ENCODE measurements at places on chromosomes 12 and 14. TPM values are rescaled to one million over a fixed set of nuclear protein-coding genes. Genes with fewer than 3 reads are reported as not detected.
A peak's percentile ranks its signal among the peaks of the same experiment; 100 is the strongest.

- DNase-seq: no peak
Measured at GRCh38 chr12:40945772-40946171, 242.3 kb upstream of the PDZRN4 start.

- no peak for DNase-seq
Measured at GRCh38 chr12:82757059-82757458, 70.4 kb downstream of the TMTC2 start.

- DNase-seq: no peak
Measured at GRCh38 chr12:22234561-22234960, 99.9 kb downstream of the ST8SIA1 start.

DNA sequence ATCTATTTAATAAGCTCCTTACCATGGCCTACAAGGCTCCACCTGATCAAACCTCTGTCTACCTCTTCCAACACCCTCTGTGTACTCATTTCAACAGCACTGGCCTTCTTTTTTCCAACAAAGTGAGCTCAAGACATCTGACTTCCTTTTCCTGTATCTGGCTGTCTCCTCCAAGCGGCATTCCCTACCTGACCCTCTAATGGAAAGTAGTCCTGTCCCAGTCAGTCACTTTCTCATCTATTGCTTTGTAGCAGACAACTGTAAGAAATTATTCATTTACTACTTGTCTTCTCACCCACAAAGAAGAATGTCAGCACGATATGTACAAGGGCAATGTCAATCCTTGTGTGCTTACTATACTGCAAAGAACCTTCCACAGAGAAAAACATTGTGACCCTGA, 149.6 kb downstream of the MED13L start:
- no peak for DNase-seq

- no peak for DNase-seq
Measured at GRCh38 chr12:123433615-123434014, 2.9 kb downstream of the RILPL2 start.

- DNase-seq: peak; percentile 52
Measured at GRCh38 chr14:91899213-91899612, 31.9 kb upstream of the TC2N start.

DNA sequence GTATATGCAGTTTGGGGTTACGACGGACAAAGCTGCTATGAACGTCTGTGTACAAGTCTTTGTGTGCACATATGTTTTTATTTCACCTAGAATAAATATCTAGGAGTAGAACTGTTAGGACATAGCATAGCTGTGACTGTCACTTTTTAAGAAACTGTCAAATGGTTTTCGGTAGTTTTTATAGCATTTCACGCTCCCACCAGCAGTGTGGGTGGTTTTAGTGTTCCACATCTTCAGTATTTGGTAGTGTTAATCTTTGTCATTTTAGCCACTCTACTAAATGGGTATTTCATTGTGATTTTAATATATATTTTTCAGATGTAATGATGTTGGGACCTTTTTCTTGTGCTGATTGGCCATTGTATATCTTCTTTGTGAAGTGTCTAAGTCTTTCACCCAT, 109.1 kb upstream of the BCAT1 start:
- DNase-seq: no peak

GRCh38 chr14:68099495-68100045, 280.0 kb downstream of the RAD51B start:
- DNase-seq: no peak

DNA sequence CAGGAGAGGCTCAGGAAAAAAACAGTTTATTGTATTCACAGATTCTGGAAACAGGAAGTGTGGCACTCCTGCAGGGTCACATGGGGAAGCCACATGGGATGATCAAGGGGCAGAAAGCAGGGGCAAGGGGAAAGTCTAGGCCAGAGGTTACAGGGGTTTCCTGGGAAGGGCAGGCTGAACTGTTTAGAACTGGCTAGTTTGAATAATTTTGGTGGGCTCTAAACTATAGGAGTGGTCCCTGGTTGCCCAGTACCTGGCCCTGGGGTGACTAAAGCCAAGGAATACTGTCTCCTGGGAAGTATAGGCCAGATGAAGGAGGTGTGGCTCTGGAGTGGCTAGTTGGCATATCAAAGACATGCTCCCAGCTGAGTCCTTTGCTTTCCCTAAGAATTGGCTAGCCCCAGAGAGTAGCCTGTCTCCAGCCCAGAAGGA, 169.2 kb downstream of the SLC41A2 start:
- no peak for DNase-seq

DNA sequence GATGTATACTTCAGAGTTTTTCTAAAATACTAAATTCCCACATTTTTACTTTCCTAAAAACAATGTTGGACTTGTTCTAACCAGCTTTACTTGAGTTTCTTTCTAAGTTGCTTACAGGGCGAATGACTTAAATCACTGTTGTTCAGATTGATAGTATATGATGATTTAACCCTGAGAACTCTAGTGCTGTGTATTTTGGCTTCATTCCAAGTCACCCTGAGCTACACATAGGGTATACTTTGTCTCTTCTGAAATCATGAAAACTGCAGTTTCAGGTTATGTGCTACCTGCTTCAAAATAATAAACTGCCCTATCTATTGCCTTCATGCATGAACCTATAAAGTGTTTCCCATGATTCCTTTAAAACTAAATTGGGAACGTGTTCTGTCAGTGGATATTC, 162.5 kb upstream of the PDE3A start:
- DNase-seq: no peak

- DNase-seq: no peak
Measured at GRCh38 chr12:116287842-116288301, 10.4 kb upstream of the MED13L start.

- no peak for DNase-seq
Measured at GRCh38 chr14:35114036-35114435, 7.8 kb downstream of the PPP2R3C start.

DNA sequence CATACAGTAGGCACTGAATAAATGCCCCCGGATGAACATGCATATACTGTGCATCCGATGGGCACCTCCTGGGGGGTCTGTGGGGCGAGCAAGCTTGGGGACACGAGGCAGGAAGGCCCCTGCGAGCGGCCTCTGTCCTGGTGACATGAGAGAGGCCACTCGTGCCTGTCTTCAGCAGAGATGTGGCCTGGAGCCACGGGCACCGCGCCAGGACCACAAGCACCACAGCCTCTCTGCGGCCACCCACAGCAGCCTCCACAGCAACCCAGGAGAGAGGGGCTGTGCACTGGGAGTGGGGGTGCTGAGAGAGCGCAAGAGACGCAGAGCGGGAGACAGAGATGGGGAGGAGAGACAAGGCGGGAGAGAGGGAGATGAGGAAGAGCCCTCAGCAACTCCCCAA, 118.5 kb downstream of the RFLNA start:
- no peak for DNase-seq

DNA sequence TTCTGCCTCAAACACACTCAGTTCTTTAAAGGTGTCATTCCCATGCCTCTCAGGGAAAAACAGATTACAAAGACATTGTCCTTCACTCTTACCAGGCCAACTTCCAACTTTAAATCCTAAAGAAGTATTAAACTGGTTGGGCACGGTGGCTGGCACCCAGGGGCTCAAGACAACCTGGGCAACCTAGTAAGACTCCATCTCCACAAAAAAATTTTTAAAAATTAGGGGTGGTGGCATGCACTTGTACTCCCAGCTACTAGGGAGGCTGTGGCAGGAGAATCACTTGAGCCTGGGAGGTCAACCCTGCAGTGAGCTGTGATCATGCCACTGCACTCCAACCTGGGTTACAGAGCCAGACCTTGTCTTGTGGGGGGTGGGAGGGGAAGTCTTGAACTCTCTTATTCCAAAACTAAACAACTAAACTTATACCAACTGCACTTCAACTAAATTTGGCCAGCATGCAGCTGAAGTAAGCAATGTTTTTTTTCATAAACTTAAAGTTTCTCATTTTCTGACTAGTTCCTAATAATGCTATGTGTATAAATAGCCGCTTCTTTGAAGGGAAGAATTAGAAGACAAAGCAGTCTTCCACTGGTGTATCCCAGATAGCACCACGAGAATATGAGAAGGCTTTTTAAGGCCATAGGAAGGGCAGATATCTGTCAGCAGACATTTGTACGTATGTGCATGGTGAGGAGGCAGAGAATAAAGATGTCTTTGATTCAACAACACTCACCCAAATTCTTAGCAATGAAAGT, 2.4 kb downstream of the SLC11A2 start:
- DNase-seq: no peak

DNA sequence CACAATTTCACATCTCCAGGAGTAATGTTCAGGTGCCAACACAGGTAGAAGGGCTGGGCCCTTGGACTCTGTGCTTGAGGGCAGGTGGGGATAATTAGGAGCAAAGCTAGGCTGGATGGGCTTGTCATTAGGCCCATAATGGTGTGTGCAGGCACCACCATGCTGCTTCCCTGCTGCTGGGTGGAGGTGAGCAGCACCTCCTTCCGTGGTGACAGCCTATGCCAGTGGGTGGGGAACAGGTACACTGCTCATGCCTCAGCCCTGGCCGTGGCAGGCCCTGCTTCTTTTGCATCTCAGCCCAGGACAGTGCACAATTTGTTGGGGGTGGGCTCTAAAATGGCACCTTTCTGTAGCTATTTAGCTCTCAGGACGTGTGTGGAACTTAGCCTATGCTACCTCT, 955.5 kb downstream of the TMTC2 start:
- no peak for DNase-seq

- DNase-seq: peak; percentile 18
Measured at GRCh38 chr14:96584199-96584906, 82.2 kb downstream of the PAPOLA start.

- DNase-seq: no peak
Measured at GRCh38 chr12:18332173-18332572, 70.9 kb downstream of the PIK3C2G start.

GRCh38 chr14:54622192-54622958, 55.4 kb downstream of the SAMD4A start:
- DNase-seq: no peak

GRCh38 chr12:39937119-39937518, 168.8 kb downstream of the SLC2A13 start:
- DNase-seq: peak; percentile 67

- no peak for DNase-seq
Measured at GRCh38 chr12:131606218-131606901, 104.5 kb upstream of the SFSWAP start.

GRCh38 chr14:104215706-104216334, 77.4 kb downstream of the KIF26A start:
- DNase-seq: no peak

DNA sequence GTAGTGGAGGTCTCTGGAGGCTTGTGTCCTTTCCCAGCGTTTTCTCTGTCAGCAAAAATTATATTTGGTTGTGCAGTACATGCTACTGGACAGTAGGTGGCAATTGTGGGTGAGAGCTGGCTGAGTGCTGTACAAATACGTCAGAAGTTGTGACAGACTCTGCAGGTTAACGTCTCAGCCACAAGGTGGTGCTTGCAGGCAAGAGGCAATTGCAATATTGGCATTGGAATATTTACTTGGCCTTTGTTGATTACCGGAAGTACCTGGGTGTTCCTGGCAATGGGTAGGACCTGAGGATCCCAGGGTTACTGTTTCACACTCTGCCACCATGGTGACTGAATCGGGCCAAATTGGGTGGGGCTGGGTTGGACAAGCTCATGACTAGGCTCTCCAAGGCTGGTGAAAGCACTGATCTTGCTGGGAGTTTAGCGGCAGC, 333.9 kb upstream of the LMO3 start:
- peak; percentile 62 for DNase-seq

GRCh38 chr12:88546226-88546625, 34.0 kb downstream of the KITLG start:
- DNase-seq: no peak

DNA sequence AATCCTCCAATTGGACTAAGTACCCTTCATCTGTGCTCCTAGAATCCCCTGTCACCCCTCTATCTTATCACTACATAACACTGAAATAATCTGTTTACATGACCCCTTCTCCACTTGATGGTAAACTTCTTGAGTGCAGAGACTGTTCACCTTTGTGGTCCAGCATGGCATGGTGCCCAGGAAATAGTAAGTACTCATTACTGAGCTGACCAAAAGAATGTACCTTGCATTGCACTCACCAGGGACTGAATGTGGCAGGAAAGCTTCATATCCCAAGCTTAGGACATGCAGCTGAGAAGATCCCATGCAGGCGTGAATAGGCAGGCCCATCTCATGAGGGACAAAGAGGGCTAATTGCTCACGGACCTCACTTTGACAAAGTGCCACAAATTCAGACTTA, 1.4 kb upstream of the GARIN2 start:
- no peak for DNase-seq

GRCh38 chr12:111268738-111269572, 99.9 kb downstream of the PHETA1 start:
- no peak for DNase-seq

Gene COCH
- total RNA-seq: 2.4 TPM

Gene PMCH
- total RNA-seq: not detected

Gene ATP2B1
- 46.9 TPM for total RNA-seq

Gene BLOC1S1
- 242 TPM for total RNA-seq

Gene PTPRO
- 26.1 TPM for total RNA-seq

Gene TGM1
- total RNA-seq: 0.40 TPM

Gene UBC
- 903 TPM for total RNA-seq

Gene FAM186B
- total RNA-seq: 0.27 TPM

Gene DLK1
- total RNA-seq: not detected

Gene IAPP
- total RNA-seq: not detected

Gene PKP2
- 187 TPM for total RNA-seq

Gene OSGEP
- 42.0 TPM for total RNA-seq

Gene NKX2-1
- not detected for total RNA-seq

Gene ALG10
- total RNA-seq: 10.2 TPM

Gene OR6C2
- total RNA-seq: not detected

Gene BMP4
- 11.7 TPM for total RNA-seq

All from colonic mucosa (tissue), 4 donors.